ENCODE measurements at places on chromosomes 11 and 22. TPM values are rescaled to one million over a fixed set of nuclear protein-coding genes. Genes with fewer than 3 reads are reported as not detected.

FAM227A gene
- total RNA-seq = 0.17 TPM

GRCh38 chr11:113161711-113162591 is 152.4 kb upstream of the TTC12 start:
- DNase-seq = no peak

DNA sequence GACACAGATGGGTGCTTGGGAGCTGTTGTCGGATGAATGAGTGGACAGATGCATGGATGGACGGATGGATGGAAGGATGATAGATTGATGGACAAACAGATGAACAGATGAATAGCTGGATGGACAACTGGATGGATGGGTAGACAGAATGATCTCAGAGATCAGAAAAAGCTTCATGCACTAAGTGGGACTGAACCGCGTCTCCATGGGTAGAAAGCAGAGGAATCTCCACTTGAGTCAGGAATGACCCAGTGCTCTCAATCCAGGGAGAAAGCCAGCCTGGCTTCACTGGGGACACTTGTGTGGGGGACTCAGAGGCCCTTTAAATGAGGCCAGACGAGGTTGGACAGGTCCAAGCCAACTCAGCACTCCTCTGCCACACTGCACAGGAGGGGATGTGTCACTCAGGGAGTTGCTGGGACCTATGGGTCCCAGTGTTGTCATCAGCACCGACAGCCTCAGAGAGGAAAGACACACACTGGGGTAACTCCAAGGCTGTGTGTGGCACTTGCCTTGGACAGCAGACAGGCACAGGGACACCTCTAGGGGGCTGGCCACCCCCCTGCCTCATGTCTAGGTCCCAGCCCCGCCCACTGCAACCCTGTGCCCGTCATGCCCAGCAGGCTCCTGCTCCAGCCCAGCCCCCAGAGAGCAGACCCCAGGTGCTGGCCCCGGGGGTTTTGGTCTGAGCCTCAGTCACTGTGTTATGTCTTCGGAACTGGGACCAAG is 5.6 kb downstream of the IGLL5 start:
- no peak for DNase-seq

DNA sequence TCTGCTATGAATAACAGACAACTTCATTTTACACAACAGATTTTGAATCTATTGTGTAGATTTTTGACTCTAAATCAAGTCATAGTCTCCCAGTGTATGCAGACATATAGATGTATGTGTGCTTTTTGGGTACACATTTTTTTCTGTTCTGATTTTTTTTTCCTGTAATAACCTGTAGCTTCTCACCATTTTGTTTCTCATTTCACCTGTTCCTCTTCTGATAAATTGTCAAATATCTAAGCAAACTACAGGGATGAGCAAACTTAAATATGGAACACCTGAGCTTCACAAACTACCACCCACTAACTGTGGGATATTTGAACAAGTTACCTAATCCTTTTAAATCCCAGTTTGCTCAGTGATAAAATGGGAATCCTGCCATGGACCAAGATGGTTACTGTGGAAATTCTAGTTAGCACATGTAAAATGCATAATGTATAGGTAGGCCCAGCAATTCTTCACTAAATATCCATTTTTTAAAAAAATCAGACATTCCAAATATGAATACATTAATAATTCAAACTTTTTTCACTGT is 15.7 kb downstream of the LGR4 start:
- DNase-seq = no peak

SLC22A12 gene
- not detected for total RNA-seq

DNA sequence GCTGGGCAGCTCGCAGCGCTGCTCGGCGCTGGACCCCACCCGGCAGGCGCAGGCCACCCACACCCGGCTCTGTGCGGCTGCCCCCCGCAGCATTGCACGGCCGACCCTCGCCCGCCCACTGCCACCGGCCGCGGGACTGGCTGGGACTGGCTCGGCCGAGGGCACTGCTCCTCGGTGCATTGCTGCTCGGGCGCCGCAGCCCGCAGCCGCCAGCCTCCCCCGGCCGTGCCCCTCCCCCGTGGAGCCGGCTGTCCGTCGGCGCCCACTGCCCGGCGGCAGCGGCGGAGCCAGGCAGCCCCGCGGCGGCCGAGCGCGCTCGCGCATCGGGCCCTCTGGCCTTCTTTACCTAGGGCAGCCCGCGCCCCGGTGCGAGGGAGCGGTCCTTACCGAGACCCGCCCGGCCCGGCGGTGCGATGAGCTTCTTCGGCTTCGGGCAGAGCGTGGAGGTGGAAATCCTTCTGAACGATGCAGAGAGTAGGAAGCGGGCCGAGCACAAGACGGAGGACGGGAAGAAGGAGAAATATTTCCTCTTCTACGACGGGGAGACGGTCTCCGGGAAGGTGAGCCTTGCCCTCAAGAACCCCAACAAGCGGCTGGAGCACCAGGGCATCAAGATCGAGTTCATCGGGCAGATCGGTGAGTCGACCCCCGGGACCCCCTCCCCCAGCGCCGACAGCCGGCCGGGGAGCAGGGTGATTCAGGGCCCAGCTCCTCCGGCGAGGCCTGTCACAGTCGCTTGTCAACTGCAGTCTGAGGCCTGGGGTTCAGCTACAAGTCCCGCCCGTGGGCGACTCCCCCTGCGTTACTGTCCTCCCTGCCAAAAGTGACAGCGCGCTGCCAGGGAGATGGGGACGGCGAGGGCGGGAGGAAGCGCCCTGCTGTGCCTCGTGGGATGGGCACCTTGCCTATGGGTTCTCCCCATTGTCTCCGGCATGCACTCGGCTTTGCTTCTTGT is 516 bp downstream of the VPS26B start:
- peak; percentile 58 for DNase-seq

TOB2 gene
- 10.1 TPM for total RNA-seq

Data from M059J (cell line).